ENCODE measurements at places on chromosomes 13 and 19.

- peak; percentile 31 for ATAC-seq
These were observed 249.5 kb upstream of the SLC10A2 start for GRCh38 chr13:103315711-103316110.

DNA sequence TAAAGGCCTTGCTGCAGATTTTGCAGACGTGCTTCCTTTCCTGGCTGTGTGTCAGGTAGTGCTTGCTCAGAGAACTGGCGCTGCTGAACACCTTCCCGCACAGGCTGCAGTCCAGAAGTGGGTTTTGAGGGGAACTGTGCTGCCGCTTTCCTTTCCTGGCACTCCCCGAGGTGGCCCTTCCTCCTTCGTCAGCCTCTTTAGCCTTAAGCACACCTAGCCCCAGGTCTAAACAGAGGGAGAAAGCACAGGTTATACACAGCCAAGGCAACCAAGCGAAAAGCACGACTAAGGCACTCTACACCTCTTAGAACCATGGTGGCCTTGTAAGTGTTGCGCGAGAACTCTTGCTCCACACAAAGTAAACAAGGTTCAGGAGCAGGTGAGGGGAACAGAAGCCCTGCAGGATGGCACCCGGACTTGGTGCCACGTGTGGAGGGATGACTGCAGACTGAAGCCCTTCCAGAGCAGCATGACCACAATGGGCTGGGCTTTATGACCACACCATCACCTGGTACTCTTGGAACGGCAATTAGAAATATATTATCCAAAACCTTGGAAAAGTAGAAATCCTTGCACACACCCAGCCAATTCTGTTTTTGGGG is 23.6 kb downstream of the ZNF541 start:
- ATAC-seq, result no peak

DNA sequence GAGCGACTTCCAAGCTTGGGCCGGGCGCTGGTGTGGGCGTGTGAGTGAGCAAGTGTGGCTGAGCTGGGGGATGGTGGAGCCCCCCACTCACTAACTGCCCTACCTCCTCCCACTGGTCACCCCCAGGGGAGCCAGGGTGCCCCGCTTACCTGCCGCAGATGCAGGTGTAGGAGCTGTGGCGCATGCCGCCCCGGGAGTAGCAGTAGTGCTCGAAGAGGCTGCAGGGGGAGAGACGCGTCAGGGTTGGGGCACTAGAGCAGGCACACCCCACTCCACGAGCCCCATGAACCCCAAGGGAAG is 39.9 kb downstream of the CEBPG start:
- ATAC-seq, result no peak

- ATAC-seq, result peak; percentile 60
These were observed 20.1 kb downstream of the SH3GL1 start for GRCh38 chr19:4380254-4380727.

DNA sequence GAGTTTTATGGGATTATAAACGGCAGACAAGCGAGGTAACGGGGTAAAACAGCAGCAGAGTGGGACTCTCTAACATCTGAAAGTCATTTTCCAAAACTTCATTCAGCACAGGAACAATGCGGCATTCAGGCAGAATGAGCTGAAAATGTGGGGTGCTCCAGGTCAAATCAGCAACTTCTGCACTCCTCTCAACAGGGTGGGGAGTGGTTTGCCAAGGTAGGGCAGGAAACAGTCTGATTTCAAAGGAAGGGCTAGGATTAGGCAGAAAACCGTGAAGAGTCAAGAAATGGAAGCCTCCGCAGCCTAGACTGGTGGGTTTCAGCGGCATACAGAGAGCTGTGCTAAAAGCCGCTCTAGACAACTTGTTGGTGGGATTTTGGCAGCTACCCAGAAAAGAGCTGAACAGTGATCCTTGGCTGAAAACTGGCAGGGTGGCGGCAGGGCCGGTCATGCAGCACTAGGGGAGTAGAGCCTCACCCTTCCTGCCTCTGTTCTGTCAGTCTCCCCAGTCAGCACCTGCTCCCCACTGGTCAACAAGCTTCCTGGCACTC is 154.2 kb upstream of the KLF12 start:
- ATAC-seq, result peak; percentile 37

- no peak for ATAC-seq
These were observed 227.4 kb downstream of the LHFPL6 start for GRCh38 chr13:39375601-39376000.

- ATAC-seq, result no peak
These were observed 4.2 kb downstream of the POU4F1 start for GRCh38 chr13:78598966-78599644.

DNA sequence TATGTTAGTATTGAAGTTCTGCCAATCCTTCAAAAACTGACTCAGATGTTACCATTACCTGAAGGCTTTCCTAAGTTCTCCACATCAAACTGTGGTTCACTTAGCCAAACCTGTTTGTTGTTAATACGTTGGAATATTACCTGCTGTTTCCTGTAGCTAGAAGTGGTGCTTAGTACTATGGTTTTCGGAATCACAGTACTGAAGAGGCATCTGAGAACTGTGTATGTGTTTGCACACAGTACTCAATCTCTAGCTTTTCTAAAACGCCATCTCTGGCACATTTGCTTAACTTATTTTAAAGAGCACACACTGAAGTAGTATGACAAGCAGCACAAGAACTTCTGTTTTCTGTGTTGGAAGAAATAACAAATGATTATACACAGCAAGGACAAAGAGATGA is 248.2 kb downstream of the SHISA2 start:
- no peak for ATAC-seq

- ATAC-seq, result no peak
These were observed 11.8 kb upstream of the EDNRB start for GRCh38 chr13:77930430-77930829.

DNA sequence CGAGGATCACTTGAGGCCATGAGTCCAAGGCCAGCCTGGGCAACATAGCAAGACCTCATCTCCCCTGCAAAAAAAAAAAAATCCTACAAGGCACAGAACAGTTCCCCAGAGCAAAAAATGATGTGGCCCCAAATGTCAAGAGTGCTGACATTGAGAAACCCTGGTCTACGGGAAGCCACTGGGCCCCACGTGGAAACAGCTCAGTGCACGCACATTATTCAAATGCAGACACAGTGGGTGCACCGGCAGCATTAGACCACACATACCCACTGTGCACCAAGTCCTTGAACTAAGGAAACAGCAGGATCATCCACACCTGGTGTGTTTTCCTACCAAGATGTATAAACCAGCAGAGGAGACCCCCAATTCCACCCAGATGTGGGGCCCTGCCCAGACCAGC is 35.0 kb upstream of the ADGRE5 start:
- ATAC-seq, result peak; percentile 75

DNA sequence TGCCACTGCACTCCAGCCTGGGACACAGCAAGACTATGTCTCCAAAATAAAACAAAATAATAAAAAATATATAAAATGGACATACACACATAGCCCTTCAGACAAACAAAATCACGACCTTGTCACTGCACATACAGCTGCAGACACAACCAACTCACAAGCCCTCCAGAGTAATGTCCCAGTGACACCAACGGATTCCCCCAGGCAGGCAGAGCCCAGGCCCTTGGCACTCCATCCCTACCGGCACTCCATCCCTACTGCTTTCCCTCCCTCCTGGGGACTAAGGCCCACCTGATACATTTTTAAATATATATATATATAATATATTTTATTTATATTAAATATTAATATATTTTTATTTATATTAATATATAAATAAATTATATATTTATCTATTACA is 18.5 kb downstream of the ZNF101 start:
- no peak for ATAC-seq

DNA sequence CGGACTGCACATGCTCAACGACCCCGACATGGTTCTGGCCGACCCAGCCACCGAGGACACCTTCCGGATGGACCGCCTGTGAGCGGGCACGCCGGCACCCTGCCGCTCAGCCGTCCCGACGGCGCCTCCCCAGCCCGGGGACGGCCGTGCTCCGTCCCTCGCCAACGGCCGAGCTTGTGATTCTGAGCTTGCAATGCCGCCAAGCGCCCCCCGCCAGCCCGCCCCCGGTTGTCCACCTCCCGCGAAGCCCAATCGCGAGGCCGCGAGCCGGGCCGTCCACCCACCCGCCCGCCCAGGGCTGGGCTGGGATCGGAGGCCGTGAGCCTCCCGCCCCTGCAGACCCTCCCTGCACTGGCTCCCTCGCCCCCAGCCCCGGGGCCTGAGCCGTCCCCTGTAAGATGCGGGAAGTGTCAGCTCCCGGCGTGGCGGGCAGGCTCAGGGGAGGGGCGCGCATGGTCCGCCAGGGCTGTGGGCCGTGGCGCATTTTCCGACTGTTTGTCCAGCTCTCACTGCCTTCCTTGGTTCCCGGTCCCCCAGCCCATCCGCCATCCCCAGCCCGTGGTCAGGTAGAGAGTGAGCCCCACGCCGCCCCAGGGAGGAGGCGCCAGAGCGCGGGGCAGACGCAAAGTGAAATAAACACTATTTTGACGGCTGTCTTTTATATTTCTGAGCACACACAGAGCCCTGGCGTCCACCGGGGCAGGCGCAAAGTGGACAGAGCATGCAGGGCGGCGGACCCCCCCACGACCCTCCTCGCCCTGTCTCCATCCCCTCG is 13.6 kb downstream of the COMP start:
- ATAC-seq, result no peak

DNA sequence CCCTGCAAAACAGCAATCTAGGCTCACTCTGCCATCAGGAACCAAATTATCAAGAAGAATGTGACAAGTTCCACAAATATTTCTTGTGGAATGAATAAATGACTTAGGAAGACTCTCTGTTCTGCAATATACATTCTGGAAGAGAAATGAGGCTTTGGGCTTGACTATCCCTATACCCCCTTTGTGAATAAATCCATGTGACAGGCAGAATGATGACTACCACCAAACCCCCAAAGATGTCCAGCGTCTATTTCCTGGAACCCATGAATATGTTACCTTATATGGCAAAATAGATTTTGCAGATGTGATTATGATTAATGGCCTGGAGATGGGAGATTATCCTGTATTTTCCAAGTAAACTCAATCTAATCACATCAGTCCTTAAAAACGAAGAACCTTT is 139.3 kb downstream of the ENOX1 start:
- ATAC-seq, result no peak

GRCh38 chr13:92312823-92313222 is 913.8 kb upstream of the GPC6 start:
- ATAC-seq, result no peak

GRCh38 chr19:14406645-14407401 is 12.3 kb downstream of the DDX39A start:
- no peak for ATAC-seq

DNA sequence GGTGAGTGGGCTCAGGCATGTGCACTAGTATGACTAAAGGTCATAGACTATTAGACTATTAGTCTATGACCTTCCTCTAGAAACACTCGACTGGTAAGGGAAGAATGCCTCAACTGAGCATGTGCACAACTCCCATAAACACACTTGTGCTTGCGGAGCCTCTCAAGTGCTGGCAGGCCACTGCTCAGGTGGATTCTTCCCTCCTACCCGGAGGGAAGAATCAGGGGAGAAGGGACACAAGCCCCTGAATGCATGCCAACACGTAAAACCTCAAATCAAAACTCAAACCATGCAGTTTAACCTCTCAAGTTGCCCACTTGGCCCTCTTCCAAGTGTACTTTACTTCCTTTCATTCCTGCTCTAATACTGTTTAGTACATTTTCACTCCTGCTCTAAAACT is 287.6 kb upstream of the SGCG start:
- no peak for ATAC-seq

GRCh38 chr19:36008336-36008978 is at the start of gene SYNE4:
TSS of gene SYNE4 (minus strand) at chr19:36008813. CDS start at chr19:36008681, 132 bp downstream.
- no peak for ATAC-seq

GRCh38 chr13:27830010-27830409 is 37.7 kb downstream of the GSX1 start:
- peak; percentile 86 for ATAC-seq

DNA sequence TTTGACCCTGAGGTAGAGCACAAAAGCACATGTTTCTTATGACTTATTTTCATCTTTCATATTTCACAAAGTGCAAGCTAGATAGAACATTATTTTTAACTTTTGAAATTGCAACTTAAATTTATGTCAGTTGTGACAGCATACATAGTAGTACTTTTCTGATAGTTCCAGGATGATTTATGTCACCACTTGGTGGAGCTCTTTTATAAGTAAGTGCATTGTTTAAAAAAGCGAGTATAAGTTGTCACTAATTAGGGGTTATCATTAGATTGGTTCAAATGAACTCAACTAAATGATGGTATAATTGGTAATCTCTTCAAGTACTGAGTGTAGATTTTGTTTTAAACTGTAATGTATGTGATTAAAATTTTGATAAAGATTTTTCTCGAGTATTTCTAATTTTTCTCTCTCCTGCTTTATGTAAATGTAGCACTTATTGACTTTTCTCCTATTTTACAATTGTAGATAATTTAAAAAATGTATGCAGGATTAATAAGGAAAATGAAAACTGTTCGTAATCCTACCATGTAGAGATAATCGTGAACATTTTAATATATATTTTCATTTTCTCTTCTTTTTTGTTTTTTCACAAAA is 31.1 kb downstream of the RB1 start:
- ATAC-seq, result no peak

DNA sequence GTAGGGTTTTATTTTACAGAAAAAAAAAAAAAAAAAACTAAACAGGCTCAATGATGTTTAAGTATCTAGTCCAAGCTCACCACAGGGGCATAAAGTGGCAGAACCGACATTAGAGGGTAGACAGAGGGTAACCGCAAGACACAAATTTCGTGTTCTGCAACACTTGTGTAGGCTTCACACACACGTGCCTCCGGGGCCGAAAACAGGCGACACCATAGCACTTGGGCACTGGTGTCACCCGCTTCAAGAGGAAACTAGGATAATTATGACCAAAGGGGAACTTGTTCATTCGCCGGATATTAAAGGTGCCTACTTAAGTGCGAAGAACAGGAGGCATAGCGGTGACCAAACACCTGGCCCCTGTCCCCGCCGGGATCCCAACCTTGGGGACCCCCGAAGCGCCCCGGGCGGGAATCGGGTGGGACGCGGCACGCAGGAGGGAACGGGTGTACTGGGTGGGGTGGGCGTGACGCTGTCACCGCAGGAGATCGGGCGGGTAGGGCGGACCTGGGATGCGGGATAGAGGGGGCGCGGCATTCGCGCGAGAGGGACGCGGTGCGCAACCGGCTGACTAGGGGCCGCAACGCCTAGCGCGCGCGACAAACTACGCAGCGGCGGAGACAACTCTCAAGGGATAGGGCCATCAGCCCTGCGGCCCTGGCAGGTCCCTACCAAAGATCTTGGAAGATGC is 558 bp downstream of the MZT1 start:
- peak; percentile 37 for ATAC-seq

DNA sequence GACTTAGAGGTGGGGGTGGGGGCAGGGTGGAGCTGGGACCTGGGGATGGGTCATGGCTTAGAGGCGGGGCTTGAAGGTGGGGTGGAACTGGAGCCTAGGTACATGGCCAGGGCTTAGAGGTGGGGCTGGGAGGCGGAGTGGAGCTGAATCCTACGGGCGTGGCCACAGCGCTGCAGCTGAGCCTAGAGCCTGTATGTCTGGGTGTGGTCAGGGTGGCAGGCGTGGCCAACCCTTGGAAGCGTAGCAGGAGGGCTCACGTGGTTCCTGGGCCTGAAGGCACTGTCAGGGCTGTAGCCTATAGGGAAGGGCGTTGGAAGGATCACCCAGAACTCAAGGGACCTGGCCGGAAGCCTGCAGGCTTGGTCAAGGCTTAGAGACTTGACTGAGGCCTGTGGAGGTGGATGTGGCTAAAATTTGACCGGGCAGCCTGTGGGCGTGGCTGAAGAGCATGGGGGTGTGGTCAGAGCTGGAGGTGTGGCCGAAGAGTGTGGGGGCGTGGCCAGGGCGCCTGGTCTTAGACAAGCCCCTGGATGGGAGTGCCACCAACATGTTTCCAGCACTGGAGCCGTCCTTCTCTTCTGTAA is 24.3 kb downstream of the COLGALT1 start:
- ATAC-seq, result peak; percentile 68

- ATAC-seq, result no peak
These were observed 19.5 kb upstream of the MEIS3 start for GRCh38 chr19:47438793-47439220.

GRCh38 chr19:16522559-16523377 is 19.5 kb downstream of the CHERP start:
- no peak for ATAC-seq

Measured in stimulated activated memory B cell treated with anti-CD40 and anti-IgM and Interleukin-4, amounts not matched to agents 10 μg/mL and 1 μg/mL and 100 μg/mL, for 72 hours (primary cell).